HL-60 (cell line): ENCODE measurements at places on chromosomes 16 and 17.
A peak's percentile ranks its signal among the peaks of the same experiment; 100 is the strongest.

DNA sequence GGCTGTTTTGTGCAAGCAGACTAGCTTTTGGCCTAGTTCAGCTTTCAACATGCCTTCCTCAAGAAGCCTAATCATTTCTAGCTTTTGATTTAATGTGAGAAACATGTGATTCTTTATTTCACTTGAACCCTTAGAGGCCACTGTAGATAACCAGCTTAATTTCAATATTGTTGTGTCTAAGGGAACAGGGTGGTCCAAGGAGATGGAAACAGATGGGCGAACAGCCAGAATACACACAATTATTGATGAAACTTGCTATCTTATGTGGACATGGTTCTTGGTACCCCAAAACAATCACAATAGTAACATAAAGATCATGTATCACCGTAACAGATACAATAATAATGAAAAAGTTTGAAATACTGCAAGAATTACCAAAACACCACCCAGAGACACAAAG lies 4.8 kb downstream of the NPRL3 start:
- no peak for DNase-seq

DNA sequence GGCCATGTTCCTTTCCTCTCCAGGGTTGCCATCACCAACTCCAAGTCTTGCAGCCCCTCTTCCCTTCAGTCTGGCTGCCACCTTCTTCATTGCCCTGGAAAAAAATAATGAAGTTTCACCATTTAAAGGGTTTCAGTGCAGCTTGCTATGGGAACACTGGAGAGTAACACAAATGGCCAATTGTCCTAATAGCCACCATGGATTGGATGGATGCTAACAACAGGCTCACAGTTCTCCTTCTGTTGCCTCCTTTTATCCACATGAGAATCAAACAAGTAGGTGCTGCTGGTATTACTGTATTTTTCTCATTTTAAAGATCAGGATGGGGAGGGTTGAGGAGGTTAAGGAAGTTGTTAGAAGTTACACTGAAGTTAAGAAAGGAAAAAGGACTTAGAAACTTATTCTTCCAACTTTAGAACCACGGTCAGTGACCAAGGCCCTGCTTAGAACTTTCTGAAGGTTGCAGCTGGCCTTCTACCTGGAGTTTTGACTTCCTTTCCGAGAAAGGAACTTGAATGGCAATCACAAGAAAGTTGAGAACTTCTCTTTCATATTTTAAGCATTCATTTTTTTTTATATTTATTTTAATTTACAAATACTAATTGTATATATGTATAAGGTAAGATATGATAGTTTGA lies 198.0 kb upstream of the MAF start:
- DNase-seq, result no peak

GRCh38 chr16:12095275-12096156 lies 119.0 kb downstream of the SNX29 start:
- peak; percentile 22 for DNase-seq

DNA sequence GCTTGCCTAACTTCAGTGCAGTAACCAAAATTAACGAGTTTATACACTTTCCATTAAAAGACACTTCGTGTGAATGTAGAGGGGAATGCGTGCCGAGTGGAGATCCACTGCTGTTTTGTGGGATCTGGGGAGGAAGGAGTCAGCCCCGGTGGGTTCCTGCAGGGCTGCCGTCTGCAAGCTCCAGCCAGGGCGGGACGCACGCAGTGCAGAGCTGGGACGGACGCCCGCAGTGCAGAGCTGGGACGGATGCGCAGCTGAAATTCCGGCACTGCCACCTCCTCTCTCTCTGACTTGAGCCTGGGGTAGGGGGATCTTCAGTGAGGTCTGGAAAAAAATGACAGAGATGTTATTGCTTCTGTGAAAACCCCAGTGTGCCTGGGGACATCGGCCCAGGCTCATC lies 16.5 kb upstream of the ZC3H18 start:
- no peak for DNase-seq

GRCh38 chr17:49741009-49741691 lies 22.8 kb downstream of the FAM117A start:
- DNase-seq, result peak; percentile 66

GRCh38 chr17:15886804-15887203 lies 58.1 kb upstream of the ADORA2B start:
- no peak for DNase-seq
